NCI-H774 (cell line): ENCODE measurements at places on chromosomes 16 and 17.
A peak's percentile ranks its signal among the peaks of the same experiment; 100 is the strongest.

DNA sequence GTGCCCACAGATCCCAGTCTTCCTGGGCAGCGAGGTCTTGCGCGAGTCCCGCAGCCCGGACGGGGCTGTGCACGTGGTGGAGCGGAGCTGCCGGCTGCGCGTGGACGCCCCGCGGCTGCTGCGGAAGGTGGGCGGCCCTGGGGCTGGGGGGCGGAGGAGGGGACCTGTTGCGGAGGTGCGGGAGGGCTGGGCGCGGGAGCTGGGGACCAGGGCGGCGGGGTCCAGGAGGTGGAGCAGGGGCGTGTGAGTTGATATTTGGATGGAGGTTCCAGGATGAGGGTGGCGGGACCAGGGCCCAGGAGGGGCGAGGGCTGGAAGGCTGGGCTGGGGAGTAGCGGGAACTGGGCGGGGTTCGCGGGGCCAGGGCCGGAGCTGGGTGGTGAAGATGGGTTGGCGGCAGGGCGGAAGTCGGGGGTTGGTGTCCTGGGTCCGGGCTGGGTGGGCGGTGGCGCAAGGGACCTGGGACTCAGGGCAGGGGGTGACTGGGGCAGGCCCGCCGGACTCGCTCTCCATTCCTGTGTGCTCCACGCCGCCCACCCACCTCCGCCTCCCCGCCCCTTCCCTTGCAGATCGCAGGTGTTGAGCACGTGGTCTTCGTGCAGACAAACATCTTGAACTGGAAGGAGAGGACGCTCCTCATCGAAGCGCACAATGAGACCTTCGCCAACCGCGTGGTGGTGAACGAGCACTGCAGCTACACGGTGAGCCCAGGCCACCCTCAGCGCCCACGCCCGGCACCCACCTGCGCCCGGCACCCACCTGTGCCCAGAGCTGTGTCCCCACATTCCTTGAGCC is 29.6 kb downstream of the SEC14L5 start:
- DNase-seq: no peak

- DNase-seq: no peak
These were observed 33.0 kb downstream of the CPNE2 start for GRCh38 chr16:57125376-57125775.

DNA sequence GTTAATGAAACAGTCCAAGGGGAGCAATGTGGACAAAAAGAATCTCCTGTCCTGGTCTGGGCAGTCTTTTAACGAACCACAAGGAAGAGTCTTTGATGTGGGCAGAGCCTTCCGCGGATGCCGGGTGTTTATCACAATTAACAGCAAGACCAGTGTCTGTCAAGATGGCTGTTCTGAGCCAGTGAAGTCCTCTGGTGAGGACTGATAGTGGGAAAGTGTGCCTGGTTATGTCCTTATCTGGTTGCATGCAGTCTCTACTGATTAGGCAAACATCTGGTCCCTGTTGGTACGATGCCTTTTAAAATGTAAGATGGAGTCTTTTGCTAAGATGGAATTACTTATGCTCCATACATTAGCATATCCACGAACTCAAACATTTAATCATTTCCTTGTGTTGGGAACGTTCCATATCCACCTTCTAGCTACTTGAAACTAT is 88.5 kb downstream of the ZNF18 start:
- DNase-seq: no peak

DNA sequence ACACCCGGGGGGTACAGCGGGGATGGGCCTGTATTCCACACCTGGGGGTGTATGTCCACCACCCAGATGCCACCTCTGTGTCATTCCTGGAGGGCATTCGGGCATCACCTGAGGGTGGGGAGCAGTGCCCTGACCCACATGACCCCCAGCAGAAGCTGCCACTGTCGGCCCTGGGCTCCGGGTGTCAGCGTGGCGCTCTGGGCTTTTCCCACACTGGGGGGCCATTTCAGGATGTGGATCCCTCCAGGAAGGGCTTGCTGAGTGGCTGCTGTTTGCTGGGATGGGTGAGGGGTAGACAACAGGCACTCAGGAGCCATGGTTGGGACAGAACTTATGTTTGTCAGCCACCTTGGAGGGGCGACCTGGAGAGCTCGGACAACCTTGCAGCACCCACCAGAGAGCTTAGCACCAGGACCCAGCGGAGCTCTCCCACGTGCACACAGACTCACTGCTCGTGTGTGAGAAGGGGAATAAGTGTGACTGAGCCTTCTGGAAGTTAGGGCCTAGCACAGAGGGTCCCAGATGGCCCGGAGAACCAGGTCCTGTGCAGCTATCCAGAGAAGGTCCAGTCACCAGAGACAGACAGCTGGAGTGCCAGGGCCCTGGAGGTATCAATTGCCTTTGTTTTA is 102.7 kb downstream of the METRNL start:
- DNase-seq: no peak

DNA sequence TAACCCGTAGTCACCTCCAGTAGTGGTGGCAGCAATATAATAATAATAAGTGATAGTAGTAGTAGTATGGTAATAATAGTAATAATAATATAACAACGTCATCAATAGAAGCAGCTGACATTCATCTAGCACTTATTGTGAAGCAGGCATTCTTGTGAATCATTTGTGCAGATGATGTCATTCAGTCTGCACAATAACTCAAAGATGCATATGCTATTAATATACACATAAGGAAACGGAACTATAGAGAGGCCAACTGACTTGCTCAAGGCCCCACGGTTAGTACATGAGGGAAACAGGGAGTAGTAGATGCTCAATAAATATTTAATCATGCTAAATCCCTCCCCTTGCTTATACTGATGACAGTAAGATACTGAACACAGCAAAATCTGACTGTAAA is 35.4 kb upstream of the GAN start:
- no peak for DNase-seq

DNA sequence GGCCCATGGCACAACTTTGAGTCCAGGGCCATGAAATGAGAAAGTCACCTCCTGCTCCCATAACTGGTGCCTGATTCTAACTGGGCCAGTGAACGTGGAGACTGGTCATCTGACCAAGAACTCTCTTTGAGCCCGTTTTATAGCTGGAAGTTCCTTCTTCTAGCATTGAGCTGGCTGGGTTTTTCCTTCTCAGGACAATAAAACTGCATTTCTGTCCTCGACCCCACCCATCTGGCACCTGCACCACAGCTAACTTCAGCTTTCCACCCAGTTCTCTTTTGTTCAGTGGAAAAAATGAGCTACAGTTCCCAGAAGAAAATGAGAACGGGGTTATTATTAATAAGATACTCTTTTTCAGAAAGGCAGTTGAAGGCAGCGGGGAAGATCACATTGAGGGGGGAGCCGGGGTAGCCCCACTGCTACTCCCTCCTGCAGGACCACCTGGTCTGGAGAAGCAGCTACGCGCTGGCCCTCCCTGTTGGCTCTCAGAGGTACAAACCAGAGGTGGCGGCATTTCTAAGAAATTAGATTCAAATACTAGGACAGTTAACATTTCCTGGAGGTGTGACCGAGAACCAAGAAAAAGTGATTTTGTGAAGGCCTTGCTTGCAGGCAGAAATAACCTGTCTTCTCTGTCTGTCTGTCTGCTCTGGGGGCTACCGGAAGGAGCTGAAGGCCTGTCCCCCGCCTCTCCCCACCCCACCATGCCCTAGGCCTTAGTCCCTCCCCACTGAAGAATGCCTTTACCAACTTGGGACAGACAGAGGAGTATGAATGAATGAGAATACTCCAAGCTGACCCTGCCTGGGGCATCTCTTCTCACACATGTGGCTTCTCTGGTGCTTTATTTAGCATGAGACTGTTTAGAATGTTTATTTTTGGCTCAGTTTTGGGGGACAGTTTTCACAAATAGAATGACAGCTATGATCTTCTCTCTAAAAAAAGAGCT is 123.9 kb downstream of the XYLT1 start:
- DNase-seq: no peak

DNA sequence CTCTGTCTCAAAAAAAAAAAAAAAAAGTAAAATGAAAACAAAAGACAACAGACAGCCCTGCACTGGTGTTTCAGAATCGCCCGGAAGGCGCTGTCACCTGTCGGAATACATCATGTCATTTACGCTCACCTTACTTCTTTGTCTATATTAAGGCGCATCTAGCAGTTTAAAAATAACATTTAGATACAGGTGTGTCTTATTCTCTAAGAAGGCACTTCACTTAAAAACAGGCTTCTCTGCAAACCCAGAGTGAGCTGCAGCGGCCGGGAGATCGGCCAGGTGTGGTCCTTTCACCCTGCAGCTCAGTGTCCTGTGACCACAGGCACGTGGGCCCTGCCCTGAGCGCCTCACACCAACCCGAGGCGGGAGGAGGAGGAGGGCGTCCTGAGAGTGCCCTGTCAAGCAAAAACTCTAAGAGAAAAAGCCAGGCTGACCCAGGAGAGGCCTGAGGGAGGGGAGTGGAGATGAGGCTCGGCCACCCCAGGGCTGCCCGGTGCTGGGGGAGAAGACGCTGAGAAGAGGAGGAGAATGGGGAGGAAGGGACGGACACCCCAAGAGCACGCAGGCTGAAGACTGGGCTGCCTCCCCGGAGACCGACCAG is 3.3 kb upstream of the LMF1 start:
- DNase-seq: no peak

GRCh38 chr16:3187798-3188674 is at the start of gene OR1F1:
Gene OR1F1 (plus strand): TSS chr16:3188204.
- peak; percentile 52 for DNase-seq

GRCh38 chr17:82599674-82600661 is 48.3 kb downstream of the WDR45B start:
- DNase-seq: no peak

DNA sequence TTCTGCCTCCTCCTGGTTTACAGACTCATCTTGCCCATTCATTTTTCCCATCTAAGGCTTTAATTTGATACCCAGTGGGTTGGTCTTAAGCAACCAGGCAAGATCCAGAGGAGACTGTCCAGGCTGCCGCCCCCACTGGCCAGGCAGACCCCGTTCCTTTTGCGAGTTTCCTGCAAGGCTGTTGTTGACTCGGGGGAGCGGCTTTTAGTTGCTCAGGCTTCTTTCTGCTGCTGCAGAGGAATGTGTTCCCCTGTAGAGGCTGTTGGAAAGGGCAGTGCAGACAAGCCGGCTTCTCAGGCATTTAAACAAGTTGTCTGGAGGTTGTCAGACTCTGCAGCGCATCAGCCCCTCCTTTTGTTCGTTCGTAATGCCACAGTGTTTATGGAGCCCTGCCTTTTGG is 231.2 kb downstream of the PRKCA start:
- DNase-seq: no peak

DNA sequence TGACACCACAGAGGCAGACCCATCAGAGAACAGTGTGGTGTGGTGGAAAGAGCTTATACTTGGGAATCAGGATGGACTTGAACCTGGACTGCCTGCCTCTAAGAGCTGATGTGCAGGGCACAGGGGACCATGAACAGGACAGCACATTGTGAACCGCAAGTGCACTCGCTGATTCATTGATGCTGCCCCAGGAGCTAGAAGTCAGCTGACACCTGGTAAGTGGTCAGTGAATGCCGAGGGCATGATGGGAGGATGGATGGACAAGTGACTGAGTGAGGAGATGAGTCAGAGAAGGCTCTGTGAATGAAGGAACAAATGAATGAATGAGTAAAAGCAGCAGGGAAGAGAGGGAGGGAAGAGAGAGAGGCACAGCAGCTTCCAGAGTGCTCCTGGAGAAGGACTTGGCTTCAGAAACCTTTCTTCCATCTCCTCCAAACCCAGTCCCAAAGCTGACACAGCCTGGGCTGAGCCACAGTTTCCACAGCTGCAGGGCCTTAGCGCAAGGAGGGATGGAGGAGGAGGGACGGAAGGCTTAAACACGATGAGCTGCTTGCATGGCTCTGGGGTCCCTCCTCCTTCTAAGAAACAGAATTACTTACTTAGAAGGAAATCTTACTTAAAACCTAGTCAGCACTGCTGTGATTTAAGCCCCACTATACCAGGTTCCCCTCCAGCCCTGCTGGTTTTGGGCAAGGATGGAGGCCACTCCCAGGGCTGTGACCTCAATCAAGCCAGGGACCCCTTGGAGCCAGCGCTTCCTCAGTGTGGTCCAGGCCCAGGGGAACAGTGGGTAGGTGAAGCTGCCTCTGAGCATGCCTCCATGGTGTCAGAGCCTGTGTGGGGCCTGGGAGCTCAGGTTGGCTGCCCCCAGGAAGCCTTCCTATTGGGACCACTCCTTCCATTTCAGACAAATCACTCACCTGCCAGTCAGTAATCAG is 184.6 kb downstream of the TMEM132E start:
- no peak for DNase-seq

DNA sequence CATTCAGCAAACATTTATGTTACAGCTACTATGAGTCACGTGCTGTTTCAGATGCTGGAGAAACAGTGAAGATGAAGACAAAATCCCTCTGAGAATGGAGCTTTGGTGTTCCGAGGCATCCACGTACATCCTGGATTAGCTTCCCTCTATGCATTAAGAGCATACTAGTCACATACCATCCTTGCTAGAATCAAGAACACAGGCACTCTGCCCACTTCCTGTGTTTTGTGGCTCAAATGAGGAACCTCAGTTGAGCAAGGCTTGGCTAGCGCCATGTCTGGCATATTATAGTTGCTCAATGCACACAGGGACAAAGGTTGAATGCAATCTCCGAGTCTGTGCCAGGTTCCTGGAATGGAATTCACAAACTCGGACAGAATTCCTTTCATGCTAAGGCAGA is 297.5 kb downstream of the XYLT1 start:
- DNase-seq: no peak

- DNase-seq: no peak
These were observed 44.0 kb downstream of the SDK2 start for GRCh38 chr17:73600103-73600871.

GRCh38 chr17:68222606-68223005 is 25.2 kb upstream of the AMZ2 start:
- no peak for DNase-seq

- no peak for DNase-seq
These were observed 1.2 kb upstream of the IGSF6 start for GRCh38 chr16:21653571-21653970.

DNA sequence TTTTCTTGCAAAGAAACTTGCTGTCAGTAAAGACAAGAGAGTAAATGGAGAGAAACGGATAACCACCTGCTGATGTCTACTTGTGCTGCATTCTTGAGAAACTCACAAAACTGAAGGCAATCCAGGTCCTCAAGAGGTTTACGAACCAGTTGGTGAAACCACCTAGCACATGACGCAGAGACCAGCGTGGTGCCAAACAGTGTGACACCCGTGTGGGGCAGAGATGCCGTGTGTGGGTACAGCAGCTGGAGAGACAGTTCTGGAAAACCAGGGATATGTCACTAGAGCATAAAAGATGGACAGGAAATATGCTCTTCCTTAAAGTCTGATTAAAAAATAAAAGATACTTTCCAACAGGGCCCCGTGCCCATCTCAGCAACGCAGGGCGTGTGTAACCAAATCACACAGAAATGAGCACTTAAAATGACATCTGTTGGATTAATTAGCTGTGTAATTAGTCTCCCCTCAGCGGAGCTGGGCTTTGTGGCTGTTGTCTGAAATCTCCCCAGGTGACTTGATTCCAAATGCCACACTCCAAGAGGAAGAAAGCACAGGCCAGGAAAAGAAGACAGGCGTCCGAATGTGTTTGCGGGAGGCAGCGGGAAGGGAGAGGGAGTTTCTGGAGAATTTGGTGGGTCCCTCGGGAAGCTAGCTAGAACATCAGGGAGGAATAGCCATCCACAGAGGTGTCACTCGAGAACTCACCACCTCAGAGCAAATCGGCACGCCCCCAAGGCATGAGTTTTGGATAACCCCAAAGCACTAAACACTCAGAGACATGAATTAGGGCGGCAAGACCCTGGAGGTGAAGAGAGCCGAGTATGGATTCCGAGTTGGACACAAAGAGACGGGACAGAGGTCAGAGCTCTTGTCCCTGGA is 109.8 kb downstream of the ZFHX3 start:
- DNase-seq: no peak
